GM12864 (cell line): ENCODE measurements at places on chromosomes 12 and 14.
A peak's percentile ranks its signal among the peaks of the same experiment; 100 is the strongest.

GRCh38 chr12:92289629-92290349 is 144.1 kb upstream of the BTG1 start:
- DNase-seq: no peak

GRCh38 chr12:78002878-78003277 is 172.2 kb downstream of the NAV3 start:
- no peak for DNase-seq

DNA sequence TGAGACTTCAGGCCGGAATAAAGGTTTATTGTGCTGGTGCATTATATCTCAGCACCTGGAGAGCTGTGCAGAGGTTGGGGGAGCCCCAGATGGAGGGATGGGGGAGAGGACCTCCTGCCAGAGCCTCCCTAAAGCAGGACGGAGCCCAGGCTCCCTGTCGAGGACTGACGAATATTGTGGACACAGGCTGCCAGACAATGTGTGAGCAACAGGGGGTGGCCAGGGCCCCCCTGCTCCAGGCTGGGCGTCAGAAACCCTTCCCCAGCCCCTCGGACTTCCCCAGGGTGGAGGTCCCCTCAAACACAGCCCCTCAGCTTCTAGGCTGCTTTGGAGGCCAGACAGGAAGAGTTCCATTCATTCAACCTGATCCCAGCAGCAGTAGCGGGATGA is 8.0 kb downstream of the TMEM119 start:
- no peak for DNase-seq

DNA sequence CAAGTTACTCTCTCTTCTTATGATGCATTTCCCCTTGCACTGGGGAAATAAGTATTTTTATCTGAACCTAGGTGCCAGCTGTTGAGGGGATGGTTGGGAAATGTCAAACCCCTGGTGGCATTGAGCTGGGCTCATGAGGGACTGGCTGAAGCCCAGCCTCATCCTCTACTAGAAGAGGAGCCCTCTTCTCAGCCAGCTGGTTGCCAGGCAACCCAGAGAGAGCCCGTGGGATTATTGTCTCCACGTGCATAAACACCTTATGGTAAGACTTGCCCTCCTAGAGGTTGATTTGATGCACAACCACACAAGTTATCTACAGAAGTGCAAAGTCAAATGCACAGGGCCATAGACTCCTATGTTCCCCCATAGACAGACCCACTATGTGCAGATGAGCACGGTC is 89.8 kb downstream of the WSCD2 start:
- no peak for DNase-seq

GRCh38 chr14:67764496-67764895 is 51.9 kb downstream of the ZFYVE26 start:
- DNase-seq: no peak

DNA sequence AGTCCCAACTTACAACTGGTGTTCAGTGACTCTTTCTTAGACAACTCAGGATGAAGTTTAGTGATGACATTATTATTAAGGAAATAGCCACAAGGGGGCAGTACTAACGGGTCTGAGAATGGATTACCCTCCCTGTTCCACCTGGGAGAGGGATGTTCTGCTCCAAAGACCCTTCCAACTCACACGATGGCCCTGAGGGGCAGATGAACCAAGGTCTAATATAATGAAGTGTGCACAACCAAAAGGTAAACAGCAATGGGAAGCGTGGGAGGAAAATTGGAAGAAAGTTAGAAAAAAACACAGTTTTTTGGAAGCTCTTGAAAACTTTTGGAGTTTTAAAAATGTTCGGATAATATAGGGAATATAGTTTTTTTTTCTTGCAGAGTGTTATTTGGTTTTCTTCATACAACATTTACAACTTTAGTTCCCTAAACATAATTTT is 24.0 kb downstream of the FGF6 start:
- no peak for DNase-seq

DNA sequence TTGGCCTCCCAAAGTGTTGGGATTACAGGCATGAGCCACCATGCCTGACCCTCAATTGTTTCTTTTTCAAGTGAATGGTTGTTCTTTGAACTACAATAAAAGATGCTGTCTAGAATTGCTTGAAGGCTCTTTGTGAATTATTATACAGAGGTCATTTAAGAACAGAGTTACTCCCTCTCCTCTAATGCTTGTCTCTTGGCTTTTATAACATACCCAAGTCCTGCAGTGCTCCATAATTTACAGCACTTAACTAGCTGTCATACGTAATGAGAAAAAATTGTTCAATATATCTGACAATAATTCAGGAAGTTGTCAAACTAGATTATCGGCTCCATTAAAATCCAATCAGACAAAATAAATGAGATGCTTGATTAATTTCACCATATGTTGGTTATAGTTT is 823.0 kb upstream of the ATXN7L3B start:
- DNase-seq: no peak

GRCh38 chr12:43884683-43885410 is 49.0 kb downstream of the TMEM117 start:
- no peak for DNase-seq

- DNase-seq: no peak
Measured at GRCh38 chr12:128734371-128734770, 89.4 kb downstream of the SLC15A4 start.

DNA sequence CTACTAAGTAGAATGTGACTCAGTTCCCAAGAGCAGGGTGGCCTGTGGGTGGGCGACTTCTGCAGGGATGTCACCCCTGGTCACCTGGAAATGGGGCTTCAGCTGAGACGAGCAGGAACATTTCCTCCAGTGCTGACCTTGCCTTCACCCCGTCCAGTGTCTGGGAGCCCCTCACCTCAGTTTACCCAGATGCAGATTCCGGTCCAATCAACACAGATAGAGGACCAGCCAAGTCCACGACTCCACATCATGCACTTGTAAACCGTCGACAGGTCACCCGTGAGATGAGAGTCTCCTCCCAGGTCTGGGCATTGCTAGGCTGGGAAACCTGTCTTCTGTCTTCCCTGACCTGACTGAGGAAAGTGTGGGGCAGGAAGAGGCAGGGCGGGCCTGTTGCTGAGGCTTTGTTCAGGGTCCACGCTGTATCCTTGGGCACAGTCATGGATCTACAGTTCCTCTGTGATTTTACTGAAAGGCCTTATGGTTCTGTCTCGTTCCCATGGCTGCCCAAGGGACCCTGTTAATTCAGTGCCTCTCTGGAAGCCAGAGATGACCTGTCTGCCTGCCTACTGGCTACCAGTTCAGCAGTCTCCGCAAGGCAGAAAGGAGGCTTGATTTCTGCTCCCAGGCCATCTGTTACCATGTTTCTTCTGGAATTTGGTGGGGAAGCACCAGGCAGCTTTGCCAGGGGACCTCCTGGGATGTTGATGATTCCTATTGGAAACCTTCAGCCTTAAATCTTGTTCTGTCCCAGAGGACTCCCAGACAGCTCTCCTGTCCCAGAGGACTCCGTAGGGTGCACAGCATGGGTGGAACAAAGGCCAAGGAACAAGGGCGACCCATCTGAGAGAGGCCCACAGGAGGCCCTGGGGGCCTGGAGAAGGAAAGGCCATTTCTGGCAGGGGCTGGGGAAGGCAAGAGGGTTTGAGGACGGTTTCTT is 288.5 kb upstream of the RTL1 start:
- no peak for DNase-seq

GRCh38 chr12:95591731-95592130 is 40.5 kb upstream of the USP44 start:
- DNase-seq: no peak

- no peak for DNase-seq
Measured at GRCh38 chr14:43745746-43746145, 761.3 kb downstream of the FSCB start.

- no peak for DNase-seq
Measured at GRCh38 chr12:6425590-6426531, 18.9 kb upstream of the CD27 start.

DNA sequence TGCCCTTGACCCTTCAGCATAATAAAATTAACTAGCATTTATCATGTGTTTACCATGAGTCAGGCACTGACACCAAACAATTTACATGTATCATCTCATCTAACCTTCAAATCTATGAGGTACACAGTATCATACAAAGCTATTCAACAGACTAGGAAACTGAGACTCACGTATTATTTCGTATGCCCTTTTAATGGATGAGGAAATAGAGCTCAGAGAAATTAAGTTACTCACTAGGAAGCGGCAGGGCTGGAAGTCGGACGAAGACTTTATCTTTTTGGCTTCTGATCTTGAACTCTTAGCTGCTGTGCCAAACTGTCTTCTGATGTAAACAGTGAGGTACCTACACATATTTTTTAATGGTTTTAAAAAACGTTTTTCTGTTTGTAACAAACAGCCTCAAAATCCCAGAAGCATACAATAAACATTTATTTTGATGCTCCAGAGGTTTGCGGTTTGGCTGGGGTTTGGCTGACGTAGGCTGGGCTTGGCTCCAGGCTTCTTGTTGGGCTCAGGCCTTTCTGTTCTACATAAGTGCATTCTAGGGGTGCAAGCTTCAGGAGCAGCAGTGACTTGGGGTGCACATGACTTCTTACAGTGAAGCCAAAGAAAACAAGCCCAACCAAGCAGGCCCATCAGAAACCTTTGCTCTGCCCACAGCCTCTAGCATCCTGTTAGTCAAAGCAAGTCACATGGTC is 184.7 kb downstream of the TBX5 start:
- DNase-seq: no peak

GRCh38 chr14:24388474-24389179 is 10.2 kb upstream of the NYNRIN start:
- no peak for DNase-seq

GRCh38 chr12:130465046-130465445 is 127.4 kb downstream of the PIWIL1 start:
- no peak for DNase-seq

GRCh38 chr12:7162691-7163114 is 26.8 kb upstream of the PEX5 start:
- DNase-seq: no peak

DNA sequence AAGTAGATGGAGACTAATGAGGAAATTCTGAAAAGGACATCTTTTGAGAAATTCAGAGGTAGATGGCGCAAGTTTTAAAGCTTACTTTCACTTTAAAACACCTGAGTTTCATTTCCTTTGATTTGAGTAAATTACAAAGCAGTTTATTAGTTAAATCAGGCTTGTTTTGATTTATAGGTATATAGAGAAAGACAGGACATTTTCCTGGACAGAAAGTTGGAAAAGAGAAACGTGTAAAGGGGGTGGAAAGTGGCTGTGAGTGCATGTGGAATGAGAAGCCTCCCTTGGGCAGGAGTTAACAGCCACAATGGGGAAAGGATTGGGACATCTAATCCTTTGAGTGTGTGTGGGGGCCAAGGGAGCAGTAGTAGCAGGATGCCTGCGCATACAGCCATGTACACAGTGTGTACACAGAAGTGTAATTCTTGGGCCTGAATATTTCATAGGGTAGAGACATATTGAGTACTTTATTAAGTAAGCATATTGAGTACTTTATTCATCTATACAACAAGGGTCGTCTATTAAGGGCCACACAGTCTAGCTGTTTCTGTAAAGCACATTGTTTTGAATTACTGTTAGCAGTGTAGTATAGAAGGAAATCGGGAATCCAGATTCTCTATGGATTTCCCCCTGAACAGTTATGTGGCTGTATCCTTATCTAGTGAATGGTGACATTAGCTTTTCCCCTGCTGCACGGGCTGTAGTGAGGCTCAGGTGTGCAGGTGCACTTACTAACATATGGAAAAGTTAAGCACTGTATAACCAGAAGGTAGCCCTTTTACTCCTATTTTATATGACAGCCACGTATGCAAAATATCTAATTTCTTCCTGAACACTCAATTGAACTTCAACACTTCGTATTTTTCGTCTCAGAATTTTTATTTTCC is 19.1 kb downstream of the MARK3 start:
- no peak for DNase-seq

GRCh38 chr14:89616852-89617341 is 199.9 kb upstream of the FOXN3 start:
- DNase-seq: peak; percentile 82

DNA sequence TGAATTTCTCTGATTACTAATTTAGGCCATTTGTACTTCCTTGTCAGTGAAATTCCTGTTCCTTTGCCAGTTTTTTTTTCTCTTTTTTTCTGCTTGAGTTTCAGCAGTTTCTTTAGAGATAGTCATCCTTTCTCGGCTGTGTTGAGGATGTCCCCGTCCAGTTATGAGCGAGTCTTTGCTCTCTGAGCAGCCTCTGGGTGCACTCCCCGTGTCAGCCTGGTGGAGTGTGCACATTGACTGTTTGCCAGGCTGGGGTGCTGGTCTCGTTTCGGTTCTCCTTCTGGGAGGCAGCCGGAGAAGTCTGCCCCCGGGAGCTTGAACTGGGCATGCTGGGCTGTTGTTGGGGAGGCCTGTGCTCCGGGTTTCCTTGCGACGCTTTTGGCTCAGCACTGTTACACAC is 3.0 kb downstream of the PACS2 start:
- no peak for DNase-seq

DNA sequence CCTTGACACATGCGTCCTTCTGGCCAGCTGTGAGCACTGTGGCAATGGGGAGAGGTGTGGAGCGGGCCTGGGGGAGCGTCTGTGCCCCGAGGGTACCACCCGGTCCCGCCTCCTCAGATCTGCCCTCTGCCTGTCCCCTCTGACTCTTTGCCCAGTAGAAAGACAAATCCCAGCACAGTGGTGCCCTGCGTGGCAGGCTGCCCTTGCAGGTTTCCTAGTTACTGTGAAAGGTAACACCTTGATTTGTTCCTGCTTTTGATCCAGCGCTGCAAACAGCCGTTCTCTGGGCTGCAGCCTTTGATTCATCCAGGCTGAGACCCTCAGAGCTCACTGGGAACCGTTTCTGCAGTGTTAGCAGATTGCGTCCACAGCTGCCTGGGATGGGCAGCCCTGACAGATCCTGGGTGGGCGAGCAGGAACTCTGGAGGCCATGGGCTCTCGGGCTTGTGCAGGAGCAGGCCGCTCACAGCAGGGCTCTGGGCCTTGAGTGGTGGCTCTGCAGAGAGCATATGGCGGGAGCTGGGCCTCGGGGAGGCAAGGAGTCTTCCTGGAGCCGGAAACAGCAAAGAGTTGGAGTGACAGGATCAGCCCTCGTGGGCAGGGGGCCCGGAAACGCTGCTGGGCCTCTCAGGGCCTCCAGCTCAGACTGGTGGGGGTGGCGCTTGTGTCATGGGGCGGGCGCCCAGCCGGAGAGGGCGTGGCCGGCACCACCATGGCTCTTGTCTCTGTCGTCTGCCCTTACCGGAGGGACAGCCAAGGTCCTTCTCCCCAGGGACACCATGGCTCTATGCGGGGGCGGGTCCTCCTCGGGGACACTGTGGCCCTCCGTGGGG is 16.6 kb downstream of the FBRSL1 start:
- no peak for DNase-seq

- DNase-seq: no peak
Measured at GRCh38 chr14:99387880-99388279, 92.8 kb downstream of the SETD3 start.

GRCh38 chr14:22900081-22900799 is 17.2 kb downstream of the REM2 start:
- DNase-seq: no peak
